Fibroblast of villous mesenchyme (primary cell): ENCODE measurements at places on chromosomes 12 and 14.

DNA sequence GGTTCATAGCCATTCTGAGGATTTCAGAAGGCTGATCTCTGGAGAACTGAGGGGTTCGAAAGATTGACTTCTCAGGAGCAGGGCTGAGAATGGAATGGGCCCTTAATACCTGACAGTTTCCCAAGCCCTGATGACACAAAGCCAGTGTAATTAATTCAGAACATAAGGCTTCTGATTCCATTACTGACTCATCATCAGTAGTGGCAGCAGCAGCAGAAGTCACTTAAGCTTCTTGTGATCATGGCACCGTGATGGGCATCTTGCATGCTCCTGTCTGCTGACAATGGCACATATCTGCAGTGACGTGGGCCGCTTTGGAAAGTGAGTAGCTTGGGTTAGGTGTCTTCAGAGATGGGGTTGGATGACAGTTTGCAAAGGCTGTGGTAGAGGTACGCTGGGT is 38.2 kb upstream of the GSG1 start:
- DNase-seq = no peak

- DNase-seq = peak; percentile 62
Observed at GRCh38 chr14:23640524-23641141, 4.5 kb downstream of the DHRS2 start.

DNA sequence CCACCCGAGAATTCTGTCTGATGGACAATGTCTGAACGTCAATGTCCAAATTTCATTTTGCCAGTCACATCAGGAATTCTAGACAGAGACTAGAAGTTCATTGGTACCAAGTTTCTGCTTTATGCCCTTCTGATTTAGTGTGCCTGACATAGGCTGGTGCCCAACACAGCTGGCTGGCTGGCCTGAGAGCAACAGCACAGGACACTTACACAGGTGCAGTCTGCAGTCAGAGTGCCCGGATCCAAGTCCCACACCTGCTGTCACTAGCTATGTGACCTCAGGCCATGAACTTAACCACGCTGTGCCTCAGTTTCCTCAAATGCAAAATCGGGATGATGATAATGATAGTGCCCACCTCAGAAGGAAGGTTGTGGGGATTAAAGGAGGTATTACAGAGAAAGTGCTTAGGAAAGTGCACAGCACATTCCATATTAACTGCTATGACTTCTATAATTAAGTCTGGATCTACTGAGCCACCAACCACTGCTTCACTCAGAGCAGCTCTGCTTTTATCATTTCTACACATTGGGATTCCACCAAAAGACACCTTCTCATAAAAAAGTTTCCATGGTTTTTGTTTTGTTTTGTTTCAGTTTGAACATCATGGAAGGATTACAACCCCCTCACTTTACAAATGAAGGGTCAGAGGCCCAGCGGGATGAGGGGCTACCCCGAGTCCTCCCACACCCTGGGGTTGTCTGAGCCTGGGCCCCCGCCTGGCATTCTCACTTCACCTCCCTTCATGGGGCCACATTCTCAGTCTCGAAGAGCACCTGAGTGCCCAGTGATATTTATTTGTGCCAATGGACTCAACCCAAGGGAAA is 168.8 kb upstream of the BCL2L14 start:
- no peak for DNase-seq

DNA sequence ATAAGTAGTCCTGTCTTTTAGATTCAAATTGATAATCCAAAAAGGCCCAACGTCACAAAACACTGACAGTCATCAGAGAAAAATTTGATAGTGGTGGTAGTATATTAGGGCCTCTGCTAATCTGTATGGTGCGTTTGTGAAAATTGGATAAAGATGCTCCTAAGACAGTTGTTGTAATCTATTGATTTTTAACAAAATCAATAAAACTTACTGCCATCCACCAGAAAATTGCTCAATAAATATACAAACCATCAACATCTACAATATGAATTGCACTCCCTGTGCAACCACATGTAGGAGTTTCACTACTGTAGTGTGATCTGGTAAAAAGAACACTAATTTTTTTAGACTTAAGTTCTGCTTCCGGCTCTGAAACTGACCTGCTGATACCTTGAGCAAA is 336.8 kb downstream of the FUT8 start:
- no peak for DNase-seq

DNA sequence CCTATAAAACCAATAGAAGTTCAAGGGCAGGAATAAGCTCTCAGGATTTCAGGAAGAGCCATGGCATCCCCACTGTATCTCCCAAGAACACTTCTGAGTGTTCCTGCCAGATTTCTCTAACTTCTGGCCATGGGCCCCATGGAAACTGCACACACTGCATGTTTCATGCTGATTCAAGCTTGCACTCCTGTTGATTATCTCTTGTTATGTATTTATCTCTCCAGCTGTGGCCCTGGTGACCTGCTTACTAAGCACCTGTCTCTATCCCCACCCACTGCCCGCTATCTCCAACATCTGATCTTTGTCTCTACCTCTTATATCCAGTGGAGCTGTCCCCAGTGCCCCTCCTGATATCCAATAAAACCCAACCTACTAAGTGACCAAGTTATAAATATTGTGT is 285.3 kb downstream of the PDZRN4 start:
- DNase-seq = no peak

GRCh38 chr12:15014708-15015107 is 41.9 kb downstream of the PDE6H start:
- no peak for DNase-seq

GRCh38 chr12:132764231-132764630 is 2.6 kb upstream of the ANKLE2 start:
- DNase-seq = no peak

GRCh38 chr14:88952901-88953300 is 128.4 kb downstream of the TTC8 start:
- no peak for DNase-seq

GRCh38 chr14:101833045-101833444 is 71.5 kb downstream of the PPP2R5C start:
- DNase-seq = no peak

DNA sequence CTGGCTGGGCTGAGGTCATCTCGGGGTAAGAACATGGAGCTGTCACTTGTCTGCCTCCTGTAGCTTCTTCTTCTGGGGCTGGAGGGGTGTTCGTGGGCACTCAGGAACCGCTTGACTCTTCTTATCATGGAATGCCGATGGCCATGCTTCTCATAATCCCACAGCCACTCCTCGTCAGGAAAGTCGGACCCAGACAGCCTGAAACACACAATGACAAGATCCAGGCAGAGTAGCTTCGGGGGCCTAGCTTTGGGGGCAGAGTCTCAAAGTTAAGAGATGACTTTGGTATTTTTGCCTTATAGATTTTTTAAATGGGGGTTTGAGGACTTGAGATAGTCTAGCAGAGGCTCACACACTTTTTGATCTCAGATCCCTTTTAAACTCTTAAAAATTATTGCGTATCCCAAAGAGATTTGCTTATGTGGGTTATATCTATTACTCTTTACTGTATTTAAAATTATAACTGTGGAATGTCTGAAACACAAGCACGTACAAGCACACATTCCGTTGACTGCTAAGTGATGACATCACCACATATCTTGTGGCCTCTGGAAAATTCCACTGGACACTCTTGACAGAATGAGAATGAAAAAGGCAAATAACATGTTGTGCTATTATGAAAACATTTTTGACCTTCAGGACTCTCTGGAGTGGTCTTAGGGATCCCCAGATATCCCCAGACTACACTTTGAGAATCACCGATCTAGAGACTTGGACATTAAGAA is 43.3 kb downstream of the BEST3 start:
- DNase-seq = peak; percentile 80

GRCh38 chr12:1830981-1831963 is 10.9 kb downstream of the LRTM2 start:
- peak; percentile 55 for DNase-seq

DNA sequence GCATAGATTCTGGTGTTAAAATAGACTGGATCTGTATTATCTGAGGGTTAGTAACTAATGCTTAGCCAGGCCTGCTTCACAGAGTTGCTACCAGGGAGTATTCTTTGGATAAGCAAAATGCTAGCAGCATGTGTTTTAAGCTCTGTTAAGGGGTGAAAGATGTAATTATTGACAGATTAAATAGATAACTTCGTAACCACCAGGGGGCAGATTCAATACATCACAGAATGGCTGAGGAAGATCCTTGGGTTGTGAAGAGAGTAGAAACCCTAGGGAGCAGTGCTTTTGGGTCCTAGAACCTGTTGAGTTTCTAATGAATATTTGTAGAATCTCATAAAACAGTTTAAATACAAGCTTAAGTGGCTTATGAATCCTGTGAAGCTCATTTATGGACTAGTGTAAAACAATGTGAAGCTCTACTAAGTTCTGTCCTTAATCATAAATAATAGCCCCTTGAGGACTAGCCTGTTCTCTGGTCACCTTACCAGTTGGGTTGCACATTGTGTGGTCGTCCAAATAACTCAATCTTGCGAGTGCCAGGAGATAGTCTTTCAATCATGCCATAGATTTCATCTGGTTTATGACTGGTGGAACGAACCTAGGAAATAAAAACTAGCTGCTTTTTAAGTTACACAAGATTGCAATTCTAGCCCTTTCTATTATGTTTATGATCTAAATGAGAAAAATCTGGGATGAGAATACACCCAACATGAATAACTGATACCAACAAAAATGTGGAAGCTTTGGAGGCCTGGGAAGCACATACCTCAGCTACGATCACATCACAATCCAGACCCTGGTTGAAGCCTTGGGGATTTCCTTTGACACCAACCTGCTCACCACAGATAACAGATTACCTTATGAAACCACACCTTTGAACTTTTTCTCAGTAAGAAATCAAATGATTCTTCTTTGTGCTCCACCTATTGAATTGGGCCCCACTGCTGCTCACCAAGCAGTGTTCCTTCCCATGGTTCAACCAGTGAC is 12.3 kb downstream of the METTL3 start:
- DNase-seq = peak; percentile 59

GRCh38 chr12:72031066-72031465 is 92.4 kb downstream of the TPH2 start:
- no peak for DNase-seq

GRCh38 chr14:57401501-57401900 is 11.1 kb downstream of the NAA30 start:
- no peak for DNase-seq

DNA sequence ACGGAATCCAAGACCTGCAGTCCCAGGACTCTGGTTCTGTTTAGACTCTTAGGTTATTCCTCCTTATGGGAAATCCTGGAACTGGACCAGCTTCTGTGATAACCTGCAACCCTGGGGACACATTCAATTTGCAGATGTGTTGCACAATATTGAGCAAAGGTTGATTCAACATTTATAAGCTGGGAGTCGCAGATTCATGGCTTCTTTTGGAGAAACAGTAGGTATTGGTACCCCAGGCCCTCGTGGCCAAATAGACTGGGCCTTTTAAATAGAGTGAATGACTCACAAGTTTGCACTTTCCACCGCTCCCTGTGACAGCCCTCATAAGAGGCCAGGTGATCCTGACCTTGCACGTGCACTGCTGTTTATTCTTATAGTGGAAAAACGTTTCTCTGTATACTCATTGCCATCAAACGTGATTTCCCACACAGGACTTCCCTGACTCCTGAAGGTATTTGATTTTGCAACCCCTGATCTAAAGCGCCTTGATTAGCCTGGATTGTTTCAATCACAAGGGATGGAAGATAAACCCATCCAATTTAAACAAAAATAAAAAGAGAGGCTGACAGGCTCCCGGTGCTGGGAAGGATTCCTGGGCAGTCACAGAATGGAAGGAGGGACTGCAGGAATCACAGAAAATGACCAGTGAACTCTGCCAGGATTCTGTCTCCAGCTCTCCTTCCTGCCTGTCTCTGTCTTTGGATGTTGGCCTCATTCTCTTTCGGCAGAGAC is 98.0 kb downstream of the VCPKMT start:
- DNase-seq = peak; percentile 56

DNA sequence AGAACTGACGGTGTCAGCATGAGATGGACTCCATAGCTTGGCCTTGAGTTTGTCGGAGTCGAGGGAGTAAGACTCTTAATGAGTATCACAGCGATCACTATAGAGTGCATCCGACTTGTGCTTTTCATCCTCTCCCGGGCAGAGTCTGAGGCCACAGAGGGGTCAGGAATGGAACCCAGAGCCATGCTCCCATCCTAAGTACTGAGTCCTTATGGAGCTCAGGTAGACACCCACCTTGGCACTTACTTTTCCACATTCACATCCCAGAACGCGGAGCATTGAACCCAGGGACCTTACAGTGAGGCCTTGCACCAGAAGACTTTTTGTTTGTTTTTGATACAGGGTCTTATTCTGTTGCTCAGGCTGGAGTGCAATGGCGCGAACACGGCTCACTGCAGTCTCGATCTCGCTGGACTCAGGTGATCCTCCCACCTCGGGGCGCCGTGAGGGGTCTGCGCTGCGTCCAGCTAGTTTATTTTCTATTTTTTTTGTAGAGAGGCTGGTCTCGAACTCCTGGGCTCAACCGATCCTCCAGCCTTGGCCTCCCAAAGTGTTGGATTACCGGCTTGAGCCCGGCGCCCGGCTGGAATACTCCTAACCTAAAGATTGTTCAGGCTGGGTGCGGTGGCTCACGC is 719 bp upstream of the SRSF9 start:
- peak; percentile 30 for DNase-seq

GRCh38 chr12:54463034-54463433 is 10.4 kb downstream of the GTSF1 start:
- DNase-seq = peak; percentile 78

DNA sequence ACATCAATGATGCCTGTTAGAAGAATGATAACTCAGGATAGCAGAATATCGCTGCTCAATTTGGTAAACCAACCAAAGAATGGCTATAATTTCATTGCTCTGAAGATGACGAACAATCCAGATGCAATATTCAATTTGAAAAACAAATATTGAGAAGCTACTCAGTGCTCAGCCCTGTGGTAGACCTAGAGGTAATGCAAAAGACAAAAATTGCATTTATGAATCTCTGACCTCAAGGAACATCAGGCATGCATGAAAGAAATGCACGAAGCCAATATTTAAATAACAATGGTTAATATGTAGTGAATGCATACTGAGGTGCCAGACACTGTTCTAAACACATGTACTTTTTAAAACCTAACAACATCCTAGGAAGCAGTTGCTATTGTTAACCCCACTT is 298.6 kb upstream of the TMTC1 start:
- DNase-seq = no peak

DNA sequence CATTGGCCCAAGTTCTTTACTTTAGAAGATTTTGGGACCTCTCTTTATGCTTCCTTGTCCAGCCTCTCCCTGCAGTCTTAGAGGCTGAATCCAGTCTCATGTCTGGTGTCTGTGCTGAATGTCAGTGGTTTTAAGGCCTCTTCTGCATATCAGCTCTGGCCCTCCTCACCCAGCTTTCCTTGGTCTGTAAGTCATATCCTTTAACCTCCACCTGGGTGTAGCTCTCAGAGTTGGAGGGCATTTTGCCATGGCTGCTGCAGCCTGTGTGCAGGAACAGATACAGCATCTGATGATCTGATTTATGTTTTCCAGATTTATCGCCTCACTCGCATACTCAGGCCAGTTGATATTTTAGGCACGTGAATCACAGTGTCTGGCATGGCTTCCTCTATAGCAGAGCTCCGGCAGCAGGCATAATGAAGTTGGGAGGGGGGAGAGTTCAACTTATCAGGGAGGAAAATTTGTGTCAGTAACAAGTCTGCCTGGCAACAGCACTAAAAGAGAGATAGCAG is 335.0 kb downstream of the PCNX1 start:
- peak; percentile 95 for DNase-seq
